Endothelial cell (in vitro differentiated cells): ENCODE measurements at places on chromosomes 5 and 9. TPM values are rescaled to one million over a fixed set of nuclear protein-coding genes. Genes with fewer than 3 reads are reported as not detected.
A peak's percentile ranks its signal among the peaks of the same experiment; 100 is the strongest.

Gene PWWP2A
- total RNA-seq, result 49.2 TPM

Gene NREP
- total RNA-seq, result 218 TPM

Gene SPATA31E1
- total RNA-seq, result 0.05 TPM

Gene ZNF782
- total RNA-seq, result 6.5 TPM

Gene FAM169A
- total RNA-seq, result 21.1 TPM

Gene NOP16
- 11.9 TPM for total RNA-seq

Gene NR5A1
- total RNA-seq, result 1.2 TPM

Gene PCDHB13
- 7.1 TPM for total RNA-seq

Gene SPATA31C1
- not detected for total RNA-seq

Gene MYMK
- total RNA-seq, result not detected

- DNase-seq, result no peak
These were observed 436.8 kb downstream of the CDH9 start for GRCh38 chr5:26601563-26601962.

DNA sequence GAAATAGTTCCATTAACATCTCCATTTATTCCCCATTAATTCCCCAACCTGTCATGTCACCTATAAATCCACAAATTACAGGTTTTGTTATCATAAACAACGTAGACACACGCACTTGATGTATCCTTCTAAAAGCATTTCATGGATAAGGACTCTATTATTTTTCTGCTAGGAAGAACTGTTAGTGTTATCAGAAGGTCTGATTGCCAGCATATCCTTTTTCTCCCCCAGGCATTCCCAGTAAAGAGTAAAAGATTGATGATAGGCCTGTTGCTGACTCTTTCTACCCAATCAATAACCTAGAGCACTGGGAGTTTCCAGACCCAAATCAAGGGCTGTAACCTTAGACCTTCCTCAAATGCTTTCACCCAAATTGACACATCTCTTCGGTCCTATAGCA lies 60.8 kb downstream of the RFK start:
- DNase-seq, result no peak

DNA sequence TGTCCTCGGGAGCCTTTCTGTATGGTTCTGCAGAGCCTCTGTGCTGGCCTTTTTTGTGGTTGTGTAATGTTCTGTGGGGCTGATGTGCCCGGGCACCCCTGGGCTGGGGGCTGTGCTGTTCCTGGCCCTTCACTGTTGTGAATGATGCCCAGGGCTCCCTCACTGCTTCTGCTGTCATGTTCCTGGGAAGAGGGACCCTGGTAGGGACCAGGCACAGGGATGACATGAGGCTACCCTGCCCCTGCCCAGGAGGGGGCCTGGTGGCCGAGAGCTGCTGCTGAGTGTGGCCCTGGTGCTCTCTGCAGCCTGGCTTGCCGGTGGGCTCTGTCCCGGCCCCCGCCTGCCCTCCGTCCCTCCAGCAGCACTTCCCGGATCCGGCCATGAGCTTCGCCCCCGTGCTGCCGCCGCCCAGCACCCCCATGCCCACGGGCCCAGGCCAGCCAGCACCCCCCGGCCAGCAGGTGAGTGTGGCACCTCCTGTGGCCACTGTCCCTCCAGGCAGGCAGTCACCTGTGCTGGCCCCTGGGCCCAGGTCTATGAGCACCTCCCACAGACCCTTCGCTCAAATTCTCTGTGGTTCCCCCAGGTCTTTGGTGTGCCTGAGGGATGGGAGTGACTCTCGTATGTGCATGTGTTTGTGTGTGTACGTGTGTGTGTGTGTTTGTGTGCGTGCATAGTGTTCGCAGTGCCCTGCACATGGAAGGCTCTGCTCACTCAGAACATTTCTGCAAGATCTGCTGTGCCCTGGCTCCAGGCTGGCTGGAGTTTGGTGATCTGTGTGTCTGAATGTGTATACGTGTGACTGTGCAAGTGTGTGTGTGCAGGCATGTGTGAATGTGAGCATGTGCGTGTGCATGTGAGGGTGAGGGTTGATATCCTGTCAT lies 72.3 kb downstream of the WNK2 start:
- no peak for DNase-seq

- DNase-seq, result no peak
These were observed 88.0 kb downstream of the PDZD2 start for GRCh38 chr5:31726952-31727351.

- DNase-seq, result no peak
These were observed 38.7 kb downstream of the MAPK9 start for GRCh38 chr5:180253036-180253824.

DNA sequence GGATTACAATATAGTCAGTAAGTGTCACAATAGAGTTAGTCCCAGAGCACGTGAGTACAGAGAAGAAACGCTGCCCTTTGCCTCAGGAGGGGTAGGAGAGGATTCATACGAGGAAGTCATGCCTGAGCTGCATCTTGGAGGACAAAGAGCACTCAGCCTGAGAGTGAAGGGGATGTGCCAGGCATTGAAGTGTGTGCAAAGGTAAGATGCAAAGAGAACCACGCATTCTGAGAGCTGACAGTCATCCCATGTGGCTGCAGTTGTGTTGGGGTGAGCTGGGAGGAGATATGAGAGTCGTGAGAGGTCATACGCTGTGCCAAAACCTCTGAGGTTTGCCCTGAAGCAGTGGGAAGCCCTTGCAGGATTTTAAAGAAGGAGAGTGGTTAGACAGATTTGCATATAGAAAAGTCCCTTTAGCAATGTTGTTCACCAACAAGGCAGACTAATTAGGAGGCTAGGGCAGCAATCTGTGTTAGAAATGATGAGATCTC lies 97.5 kb downstream of the PIP5K1B start:
- DNase-seq, result no peak

DNA sequence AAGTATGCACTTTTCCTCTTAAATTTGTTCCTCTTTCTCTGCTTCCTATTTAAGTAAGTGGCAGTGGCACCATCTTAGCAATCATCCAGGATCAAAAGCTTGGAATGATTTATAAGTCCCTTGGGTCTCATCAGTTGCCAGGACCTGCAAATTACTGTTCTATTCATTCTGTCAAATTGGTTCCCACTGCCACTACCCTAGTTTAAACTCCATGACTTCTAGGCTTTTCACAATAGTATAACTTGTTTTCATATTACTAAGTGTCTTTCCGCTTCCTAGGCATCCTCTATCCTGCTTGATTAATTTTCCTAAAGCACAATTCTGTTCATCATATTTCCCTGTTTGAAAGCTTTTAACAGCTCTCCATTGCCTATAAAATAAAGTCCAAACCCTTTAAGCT lies 363.9 kb upstream of the MEF2C start:
- DNase-seq, result no peak

DNA sequence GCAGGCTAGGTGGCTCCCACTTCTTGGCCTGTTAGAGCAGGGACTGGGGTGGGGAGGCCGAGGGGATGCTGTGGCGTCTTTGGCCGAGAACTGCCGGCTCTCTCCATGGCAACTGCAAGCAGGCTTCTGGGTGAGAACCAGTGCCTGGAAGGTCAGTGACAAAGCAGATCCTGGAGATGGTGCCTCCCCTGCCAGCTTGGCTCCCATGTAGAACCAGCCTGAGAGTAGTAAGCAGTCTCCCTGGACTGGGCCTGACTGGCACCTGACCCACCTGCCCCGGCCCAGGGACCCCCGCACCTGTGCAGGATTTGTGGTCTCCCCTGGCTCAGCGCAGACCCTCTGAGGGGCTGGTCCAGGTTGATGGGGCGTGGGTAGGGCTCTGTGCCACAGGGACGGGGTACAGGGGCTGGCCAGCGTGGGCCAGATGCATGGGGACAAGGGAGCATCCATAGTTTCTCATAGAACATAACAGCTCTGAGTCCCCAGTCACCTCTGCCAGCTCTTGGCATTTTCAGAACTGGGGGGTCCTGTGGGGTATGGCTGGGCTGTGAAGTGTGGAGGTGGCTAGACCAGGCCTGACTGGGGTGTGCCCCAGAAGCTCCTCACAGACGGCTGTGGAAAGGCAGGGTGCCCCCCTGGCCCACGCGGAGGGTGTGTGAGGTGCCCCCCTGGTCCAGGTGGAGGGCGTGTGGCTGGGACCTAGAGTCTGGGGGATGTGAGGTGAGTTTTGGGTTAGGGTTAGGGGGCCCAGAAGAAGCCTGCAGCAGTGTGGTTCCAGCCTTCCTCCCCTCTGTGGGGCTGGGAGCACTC lies 22.2 kb downstream of the CACNA1B start:
- no peak for DNase-seq

DNA sequence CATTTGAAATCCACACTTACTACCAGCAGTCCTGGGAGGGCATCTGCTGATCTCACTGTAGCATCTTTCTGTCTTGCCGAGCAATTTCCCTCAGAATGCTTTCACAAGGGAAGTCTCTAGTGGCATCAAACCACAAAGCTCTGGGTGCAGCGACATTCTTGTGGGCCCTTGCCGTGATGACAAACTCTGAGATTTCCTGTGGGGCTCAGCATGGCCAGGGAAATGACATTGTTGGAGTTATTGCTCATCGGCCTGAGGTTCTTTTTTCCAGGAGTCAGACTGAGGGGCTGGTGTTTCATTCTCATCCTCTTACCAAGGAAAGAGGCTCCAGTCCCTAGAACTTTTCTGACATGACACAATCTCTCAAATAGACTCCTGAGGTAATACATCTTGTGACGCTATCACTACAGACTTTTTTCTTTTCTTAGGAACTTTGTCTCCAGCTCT lies 51.4 kb downstream of the PFDN1 start:
- DNase-seq, result no peak

GRCh38 chr9:81678088-81678487 lies 11.3 kb downstream of the TLE1 start:
- DNase-seq, result no peak

GRCh38 chr5:127515693-127516440 lies 1.6 kb upstream of the PRRC1 start:
- DNase-seq, result no peak

DNA sequence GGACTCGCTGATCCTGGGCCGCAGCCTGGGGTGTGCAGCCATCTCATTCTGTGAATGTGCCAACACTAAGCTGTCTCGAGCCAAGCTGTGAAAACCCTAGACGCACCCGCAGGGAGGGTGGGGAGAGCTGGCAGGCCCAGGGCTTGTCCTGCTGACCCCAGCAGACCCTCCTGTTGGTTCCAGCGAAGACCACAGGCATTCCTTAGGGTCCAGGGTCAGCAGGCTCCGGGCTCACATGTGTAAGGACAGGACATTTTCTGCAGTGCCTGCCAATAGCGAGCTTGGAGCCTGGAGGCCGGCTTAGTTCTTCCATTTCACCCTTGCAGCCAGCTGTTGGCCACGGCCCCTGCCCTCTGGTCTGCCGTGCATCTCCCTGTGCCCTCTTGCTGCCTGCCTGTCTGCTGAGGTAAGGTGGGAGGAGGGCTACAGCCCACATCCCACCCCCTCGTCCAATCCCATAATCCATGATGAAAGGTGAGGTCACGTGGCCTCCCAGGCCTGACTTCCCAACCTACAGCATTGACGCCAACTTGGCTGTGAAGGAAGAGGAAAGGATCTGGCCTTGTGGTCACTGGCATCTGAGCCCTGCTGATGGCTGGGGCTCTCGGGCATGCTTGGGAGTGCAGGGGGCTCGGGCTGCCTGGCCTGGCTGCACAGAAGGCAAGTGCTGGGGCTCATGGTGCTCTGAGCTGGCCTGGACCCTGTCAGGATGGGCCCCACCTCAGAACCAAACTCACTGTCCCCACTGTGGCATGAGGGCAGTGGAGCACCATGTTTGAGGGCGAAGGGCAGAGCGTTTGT lies 19.9 kb downstream of the PTGES2 start:
- DNase-seq, result no peak

- DNase-seq, result no peak
These were observed 1.8 kb upstream of the AMACR start for GRCh38 chr5:34009610-34010009.

- DNase-seq, result no peak
These were observed 67.0 kb upstream of the PPP1R2B start for GRCh38 chr5:156783092-156783491.

GRCh38 chr5:120096413-120096812 lies 367.7 kb upstream of the PRR16 start:
- no peak for DNase-seq

DNA sequence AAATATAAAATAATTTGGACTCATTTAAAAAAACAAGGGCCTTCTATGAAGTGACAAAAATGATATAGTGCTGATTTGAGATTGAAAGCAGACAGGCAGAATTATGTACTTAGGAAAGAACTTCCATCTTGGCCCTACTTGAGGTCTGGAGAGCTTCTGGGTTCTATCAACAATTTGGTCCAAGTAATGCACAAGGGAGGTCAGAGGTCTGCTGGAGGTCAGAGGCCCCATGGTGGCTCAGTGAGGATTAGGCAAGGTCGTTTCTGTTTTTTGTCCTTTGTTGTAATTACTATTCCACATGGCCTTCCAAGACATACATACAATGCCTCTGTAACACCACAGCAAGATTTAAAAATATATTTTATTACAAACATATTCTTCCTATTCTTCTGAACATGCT lies 37.2 kb downstream of the NUDT12 start:
- no peak for DNase-seq

DNA sequence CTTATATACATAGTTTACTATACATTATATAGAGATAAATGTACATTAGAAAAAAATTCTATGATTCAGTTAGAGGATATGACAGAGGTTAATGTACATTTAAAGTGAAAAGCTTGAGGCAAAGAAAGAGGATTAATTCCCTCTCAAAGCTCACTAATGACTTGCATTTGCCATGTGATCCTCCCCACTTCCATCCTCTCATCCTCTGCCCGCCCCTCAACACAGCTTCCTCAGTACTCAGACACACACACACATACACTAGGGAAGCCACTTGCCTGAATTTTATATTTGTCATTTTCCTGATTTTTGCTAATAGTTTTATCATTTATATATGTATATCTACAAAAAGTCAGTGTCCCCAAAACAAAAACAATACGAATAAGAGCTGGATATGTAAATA lies 764.5 kb downstream of the EFNA5 start:
- no peak for DNase-seq

- DNase-seq, result no peak
These were observed 149.0 kb downstream of the PDE4D start for GRCh38 chr5:59744531-59744992.

GRCh38 chr5:118862596-118862995 lies 125.8 kb downstream of the DTWD2 start:
- no peak for DNase-seq

DNA sequence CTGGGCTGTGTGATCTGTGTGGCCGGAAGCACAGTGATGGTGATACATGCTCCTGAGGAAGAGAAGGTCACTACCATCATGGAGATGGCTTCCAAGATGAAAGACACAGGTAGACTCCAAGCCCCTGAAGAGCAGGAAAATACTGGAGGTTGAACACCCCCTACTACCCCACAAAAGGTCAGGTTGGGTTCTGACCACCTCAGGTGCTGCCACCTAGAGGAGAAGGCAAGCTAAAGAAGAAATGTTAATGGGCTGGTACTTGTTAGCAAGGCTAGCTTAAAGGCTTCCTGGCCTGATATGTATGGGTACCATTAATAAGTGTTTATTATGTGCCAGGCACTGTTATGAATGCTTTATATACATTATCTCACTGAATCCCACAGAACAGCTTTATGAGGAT lies 11.7 kb downstream of the NIPAL4 start:
- peak; percentile 24 for DNase-seq

GRCh38 chr9:103821115-103821514 lies 273.0 kb upstream of the SMC2 start:
- DNase-seq, result no peak

- DNase-seq, result no peak
These were observed 267.7 kb downstream of the GADD45G start for GRCh38 chr9:89872426-89872912.

- peak; percentile 59 for DNase-seq
These were observed 13.0 kb upstream of the ABLIM3 start for GRCh38 chr5:149128023-149128875.
